ENCODE measurements at places on chromosomes 3 and 15.

DNA sequence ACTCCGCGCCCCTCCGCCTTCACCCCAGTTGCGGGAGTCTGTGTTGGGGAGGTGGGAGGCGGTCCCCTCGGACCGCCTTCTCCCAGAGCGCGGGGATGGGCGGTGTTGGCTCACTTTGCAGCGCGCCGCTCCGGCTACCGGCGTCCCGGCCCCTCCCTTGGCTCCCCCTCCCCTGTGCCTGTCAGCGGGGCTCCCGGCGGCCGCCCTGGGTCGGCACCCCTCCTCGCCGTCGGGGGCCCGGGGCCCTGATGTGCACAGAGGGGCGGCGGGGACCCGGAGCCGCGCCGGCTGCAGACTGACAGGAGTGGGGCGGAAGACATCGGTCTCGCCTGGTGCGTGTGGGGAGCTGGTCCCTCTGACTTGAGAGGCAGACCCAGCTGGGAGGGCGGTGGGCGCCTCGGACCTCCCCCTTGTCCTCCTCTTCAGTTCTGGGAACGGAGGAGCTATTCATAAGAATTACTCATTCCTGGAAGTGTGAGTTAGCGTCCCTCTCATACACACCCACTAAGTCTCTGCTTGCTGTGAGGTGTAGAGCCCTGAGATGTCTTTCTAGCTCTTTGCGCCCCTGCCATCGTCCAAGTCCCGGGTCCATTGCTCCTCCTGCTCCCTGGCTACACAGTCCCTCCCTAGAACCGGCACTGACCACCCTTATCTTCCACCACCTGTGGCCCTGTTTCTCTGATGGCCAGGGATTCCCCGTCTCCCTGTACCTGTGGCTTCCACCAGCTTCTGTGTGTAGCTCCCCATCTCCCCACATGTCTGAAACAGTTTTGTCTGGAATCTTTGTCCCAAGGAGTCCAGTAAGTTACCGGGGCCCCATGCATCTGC is 42.3 kb upstream of the ROPN1 start:
- no peak for DNase-seq

- DNase-seq, result no peak
Observed at GRCh38 chr3:72444656-72445223, 403.5 kb downstream of the SHQ1 start.

DNA sequence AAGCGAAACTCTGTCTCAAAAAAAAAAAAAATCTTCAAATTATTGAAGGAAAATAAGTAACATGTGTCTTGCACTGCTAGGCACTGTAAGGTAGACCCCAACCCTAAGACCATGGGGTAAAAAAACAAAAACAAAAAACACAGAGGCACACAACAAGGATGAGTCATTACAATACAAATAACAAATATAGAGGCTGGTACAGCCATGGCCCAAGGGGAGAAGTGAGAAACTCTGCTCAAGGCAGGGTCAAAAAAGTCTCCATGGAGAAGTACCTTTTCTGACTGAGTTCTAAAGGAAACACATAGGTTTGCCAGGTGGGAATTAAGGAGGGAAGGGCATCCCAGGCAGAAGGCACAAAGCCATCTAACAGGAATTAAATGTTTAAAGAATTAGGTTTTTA is 54.5 kb downstream of the TOP2B start:
- DNase-seq, result no peak

GRCh38 chr3:187198490-187198889 is 1.2 kb downstream of the RTP1 start:
- no peak for DNase-seq
